Sciatic nerve (tissue), 2 donors: ENCODE measurements at places on chromosomes 2 and 18. TPM values are rescaled to one million over a fixed set of nuclear protein-coding genes. Genes with fewer than 3 reads are reported as not detected.

- DNase-seq = no peak
These were observed 124.8 kb upstream of the B3GNT2 start for GRCh38 chr2:62071126-62071598.

DNA sequence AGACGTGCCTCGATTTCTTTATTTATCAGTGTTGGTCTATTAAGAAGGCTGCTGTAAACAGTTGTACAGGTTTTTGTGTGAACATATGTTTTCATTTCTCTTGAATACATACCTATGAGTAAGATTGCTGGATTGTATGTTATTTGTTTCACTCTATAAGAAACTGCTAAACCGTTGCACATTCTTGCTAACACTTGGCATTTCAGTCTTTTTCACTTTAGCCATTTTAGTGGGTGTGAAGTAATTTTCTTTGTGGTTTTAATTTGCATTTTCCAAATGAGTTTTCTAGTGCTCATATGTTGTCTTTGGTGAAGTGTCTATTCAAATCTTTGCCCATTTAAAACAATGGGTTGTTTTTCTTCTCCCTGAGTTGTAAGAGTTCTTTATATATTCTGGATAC, 221.5 kb upstream of the SMAD7 start:
- no peak for DNase-seq

- DNase-seq = no peak
These were observed 83.3 kb downstream of the LIMS1 start for GRCh38 chr2:108617617-108618016.

DNA sequence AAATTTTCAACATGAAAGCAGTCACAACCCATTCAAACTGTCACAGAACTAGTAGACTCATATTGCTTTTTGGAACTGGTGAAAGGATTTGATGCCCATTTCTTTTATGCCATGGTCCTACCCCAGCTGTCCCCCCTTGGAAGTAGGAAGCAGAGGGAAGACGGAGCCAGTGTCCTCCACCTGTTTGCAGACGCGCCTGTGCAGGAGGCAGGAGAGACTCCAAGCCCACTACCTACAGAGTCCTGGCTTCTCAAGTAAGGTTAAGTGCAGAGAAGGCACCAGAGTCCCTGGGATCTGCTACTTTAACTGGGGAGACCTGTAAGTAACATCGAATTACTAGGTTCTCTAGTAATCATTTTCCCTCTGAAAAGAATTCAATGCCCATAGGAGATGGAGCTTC, 32.7 kb upstream of the DNMT3A start:
- no peak for DNase-seq

GRCh38 chr2:85697096-85697495, 2.9 kb downstream of the GNLY start:
- no peak for DNase-seq

GRCh38 chr18:42901161-42901560, 214.3 kb downstream of the RIT2 start:
- no peak for DNase-seq

- no peak for DNase-seq
These were observed 509.7 kb downstream of the ZEB2 start for GRCh38 chr2:144010096-144010836.

DNA sequence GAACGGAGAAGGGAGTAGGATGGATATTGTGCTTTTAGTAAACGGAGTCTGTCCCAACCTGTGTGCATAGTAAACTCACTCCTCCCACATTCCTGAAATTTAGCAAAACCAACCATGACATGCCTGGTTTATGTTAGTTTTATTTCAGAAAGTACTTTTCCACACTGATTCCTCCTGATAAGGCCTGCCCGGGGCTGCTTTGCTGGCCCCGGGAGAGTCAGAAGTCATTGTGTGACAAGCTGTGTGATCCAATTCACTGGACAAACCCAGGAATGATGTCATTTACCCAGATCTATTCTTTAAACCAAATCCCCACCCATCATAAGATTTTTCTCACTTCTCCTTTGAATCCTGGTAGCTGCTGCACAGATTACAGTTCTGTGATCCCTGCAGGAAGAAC, 109.0 kb downstream of the SETBP1 start:
- DNase-seq = no peak

DNA sequence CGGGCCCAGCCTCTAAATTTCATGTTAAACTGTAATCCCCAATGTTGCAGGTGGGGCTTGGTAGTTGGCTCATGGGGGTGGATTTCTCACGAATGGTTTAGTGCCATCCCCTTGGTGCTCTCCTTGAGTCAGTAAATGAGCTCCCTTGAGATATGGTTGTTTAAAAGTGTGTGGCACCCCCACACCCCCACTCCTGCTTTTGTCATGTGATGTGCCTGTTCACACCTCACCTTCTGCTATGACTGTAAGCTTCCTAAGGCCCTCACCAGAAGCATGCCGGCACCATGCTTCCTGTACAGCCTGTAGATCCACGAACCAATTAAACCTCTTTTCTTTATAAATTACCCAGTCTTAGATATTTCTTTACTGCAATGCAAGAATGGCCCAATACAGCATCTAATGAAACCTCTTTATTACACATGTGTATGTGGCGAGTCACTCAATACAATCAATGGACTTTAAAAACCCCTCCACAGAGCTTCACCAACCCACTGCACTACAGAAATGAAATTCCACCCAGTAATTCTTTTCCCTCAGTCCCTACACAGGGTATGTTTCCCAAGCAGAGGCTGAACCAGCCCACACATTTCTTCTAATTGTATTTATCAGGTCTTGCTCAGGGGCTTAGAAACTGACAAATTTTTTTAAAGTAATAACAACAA, 47.3 kb downstream of the WDFY1 start:
- DNase-seq = no peak

GRCh38 chr2:172888714-172889669, 153.3 kb downstream of the RAPGEF4 start:
- no peak for DNase-seq

DNA sequence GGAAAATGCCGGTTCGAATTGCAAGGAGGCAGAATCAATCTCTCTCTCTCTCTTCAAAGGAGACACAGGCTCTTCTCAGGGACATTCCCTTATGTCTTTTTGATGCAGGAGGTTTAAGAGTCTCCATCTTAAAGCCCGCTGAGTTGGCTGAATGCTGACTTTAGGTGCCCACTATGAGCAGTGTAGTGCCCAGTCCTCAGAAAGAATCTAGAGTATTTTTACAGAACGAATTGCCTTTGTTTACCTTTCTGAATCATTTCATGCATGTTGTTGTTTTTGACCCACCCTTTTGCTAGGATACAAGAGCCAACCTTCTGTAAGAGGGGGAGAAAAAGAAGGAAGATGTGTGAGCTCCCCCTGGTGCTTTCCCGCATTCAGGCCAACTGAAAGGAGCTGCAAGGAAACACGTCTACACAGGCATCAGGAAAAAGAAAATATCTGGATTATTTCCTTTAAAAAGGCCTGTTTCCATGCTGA, 193.5 kb upstream of the TCF4 start:
- DNase-seq = peak; percentile 59

- DNase-seq = no peak
These were observed 406.9 kb downstream of the DCDC2C start for GRCh38 chr2:4110273-4110672.

DNA sequence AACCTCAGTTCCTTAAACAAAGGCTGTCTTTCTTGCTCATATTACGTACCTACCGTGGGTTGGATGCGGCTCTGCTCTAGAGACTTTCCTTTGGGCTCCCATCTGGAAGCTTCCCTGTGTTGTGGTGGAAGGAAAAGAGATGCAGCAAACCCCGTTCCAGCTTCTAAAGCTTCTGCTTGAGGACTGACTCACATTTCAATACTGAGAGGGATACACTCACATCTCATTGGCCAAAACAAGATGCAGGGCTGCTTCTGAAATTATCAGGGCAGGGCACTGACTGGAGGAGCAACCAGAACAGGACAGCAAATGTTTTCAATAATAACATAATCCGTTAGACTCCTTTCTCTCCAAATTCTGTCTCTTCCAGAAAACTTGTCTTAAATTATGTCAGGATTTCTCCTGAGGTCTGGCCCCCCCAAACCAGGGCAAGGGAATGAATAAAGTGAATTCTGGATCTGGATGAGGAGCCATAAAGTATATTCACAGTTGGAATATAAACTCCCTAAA, 4.5 kb upstream of the MYO5B start:
- DNase-seq = no peak

Gene IL36B
- total RNA-seq = not detected

Gene TXNDC2
- not detected for total RNA-seq

Gene MMADHC
- total RNA-seq = 53.5 TPM

Gene POTEJ
- total RNA-seq = not detected

Gene HMSD
- total RNA-seq = 7.8 TPM

Gene NTSR2
- total RNA-seq = not detected
